Fibroblast of upper back skin (primary cell): ENCODE measurements at places on chromosomes 12 and 14.

- no peak for DNase-seq
These were observed 4.0 kb downstream of the ACVRL1 start for GRCh38 chr12:51911307-51911706.

DNA sequence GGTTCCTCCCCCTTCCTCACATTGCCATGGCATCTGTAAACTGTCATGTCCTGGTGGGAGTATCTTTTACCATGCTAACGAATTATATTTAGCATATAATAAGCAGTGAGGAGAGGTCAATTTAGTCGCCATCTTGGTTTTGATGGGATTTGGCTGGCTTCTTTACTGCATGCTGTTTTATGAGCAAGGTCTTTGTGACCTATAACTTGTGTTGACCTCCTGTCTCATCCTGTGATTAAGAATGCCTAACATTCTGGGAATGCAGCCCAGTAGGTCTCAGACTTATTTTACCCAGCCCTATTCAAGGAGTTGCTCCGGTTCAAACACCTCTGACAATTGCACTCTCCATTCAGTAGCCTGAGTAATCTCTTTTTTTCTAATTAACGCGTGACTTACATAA is 2.1 kb upstream of the EIF4B start:
- DNase-seq: no peak

GRCh38 chr12:109099431-109100020 is 2.1 kb downstream of the UNG start:
- no peak for DNase-seq

DNA sequence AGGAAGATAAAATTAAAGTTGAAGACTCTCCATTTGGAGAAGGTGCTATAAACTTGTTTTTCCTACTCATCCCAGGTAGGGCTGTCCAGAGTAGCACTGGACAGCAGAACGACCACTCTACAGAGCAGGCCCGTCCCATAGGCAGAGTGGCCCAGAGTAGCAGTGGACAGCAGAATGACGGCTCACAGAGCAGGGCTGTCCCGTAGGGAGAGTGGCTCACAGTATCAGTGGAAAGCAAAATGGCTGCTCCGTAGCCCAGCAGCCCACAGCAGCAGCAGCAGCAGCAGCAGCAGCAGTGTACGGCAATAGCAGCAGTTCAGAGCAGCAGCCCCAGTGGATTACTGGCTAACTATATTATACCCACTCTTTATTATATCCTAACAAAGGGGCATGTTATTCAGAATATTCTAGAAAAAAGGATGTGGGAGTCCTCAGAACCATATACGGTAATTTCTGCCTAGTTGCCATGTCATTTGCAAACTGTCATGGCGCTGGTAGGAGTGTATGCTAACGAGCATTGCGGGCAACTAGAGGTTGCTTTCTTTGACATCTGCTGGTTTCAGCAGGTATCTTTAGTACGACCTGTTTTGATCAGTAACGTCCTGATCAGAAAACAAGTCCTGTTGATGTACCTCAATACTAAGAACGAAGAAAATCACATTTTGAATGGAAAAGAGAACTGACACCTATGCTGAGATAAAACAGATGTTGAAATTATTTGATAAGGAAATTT is 567.3 kb downstream of the SLC16A7 start:
- no peak for DNase-seq

DNA sequence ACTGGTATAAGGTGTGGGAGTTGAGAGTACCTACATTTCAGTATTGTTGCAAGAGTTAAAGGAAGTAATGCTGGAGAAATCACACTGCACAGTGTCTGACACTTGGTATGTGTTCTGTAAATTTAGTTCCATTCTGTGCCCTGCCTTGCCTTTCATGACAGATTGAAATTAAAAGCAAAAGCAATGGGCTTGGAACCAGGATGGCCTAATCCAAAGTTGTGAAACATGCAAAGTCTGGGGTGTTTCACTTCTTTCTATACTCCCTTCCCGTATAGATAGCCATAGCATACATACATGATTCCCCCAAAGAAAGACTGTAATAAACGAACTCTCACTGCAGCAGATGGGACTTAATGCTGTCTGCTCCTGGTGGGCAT is 281.1 kb downstream of the NRXN3 start:
- no peak for DNase-seq

- DNase-seq: no peak
These were observed 827.8 kb downstream of the DIO2 start for GRCh38 chr14:79383475-79383874.

- DNase-seq: no peak
These were observed 30.6 kb downstream of the CDKL1 start for GRCh38 chr14:50366115-50366514.

DNA sequence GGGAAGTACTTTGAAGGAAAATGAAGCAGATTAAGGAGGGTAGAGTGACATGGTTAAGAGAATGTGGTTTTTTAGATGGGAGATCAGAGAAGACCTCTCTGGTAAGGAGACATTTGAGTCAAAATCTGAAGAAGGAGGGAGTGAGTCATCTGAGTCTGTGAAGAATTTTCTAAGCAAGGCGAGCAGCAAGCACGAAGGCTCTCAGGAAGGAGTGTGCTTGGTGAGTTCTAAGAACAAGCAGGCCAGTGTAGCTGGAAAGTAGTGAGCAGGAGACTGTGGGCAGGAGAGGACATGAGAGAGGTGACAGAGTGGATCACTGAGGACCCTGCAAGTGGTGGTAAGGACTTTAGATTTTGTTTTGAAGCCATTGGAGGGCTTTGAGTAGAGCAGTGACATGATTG is 76.3 kb upstream of the FUT8 start:
- peak; percentile 80 for DNase-seq

DNA sequence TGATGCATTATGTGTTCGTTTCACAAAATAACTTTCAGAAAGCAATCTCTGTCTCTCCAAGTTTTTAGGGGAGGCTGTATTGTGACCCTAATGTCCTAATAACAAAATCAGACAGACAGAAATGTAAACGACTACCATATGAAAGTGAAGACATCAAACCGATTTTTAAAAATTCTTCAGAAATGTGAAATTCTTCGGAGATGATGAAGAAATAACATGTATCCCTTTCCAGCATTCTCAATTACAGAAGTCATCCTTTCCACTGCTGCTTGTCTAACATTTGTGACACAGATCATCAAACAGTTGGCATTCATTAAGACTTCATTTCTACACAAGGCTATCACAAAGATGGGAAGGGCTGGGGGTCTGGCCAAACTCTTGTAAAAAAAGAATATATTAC is 41.0 kb downstream of the DMAC2L start:
- DNase-seq: peak; percentile 66

GRCh38 chr12:14238221-14238792 is 127.2 kb upstream of the ATF7IP start:
- DNase-seq: peak; percentile 35

DNA sequence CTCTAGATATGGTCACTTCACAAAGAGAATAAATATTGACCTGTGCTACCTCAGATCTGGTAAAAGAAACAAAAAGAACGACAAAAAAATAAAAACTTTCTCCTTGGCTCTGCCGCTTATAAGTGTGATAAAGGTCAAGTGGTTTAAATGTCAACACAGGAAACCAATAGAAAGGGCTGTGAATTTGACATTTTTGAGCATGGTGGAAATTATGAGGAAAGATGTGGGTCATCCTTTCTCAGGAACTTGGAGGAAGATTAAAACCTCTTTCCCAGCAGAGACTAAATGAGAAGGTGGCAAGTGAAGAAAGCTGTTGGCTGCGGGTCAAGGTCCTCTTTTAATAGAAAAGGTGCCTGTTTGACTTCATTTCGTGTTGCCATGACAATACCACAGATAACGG is 28.2 kb downstream of the TESPA1 start:
- DNase-seq: no peak

DNA sequence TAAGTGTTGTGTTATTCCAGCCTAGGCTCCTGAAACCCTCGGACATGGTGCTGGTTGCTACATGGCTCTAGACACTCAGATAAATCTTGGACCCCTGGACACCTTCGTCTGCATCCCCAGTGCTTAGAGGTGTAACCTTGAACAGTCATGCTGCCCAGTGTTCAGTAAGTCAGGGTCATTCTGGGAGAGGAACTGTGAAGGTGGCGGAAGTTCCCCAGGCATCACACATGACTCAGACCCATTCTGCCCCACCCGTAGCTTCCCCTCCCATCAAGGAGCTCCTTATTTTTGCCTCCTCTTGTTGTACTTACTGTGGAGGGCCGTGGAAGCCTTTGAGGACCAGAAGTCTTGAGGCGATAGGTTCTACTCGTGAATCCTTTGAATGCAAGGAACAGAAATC is 18.1 kb upstream of the SSPN start:
- DNase-seq: no peak

- DNase-seq: no peak
These were observed 7.8 kb upstream of the NOVA1 start for GRCh38 chr14:26605602-26606001.

DNA sequence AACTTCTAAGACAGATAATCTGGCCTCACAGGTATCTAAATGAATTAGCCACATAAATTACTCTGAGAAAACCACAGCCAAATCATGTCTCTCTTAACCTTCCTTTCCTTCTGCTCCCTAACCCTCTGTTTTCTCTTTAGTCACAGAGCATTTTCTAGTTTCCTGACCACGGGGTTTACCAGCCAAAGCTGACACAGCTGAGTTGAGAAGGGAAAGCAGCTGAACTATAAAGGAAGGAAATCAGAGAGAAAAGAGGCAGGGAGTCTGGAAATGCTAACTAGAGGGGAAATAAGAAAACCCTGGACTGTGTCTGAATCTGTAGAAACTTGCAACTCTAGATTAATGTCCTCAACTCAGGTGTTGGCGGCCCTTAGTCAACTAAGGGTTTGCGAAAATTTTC is 24.4 kb downstream of the ANKS1B start:
- no peak for DNase-seq

GRCh38 chr12:56014205-56014604 is 6.6 kb upstream of the IKZF4 start:
- DNase-seq: no peak

- DNase-seq: no peak
These were observed 279.0 kb upstream of the RTL1 start for GRCh38 chr14:101182476-101182875.

DNA sequence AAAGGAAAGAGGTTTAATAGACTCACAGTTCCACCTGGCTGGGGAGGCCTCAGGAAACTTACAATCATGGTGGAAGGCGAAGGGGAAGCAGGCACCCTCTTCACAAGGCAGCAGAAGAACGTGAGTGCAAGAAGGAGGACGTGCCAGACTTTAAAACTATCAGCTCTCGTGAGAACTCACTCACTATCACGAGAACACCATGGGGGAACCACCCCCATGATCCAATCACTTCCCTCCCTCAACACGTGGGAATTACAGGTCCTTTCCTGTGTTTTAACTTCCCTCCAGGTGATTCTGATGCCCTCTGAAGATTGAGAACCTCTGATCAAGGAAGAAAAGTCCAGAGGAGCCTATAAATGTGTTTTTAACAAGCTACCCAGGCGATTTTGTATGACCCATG is 358.7 kb downstream of the MED13L start:
- DNase-seq: no peak

GRCh38 chr12:74415633-74416032 is 122.0 kb upstream of the ATXN7L3B start:
- DNase-seq: peak; percentile 6

DNA sequence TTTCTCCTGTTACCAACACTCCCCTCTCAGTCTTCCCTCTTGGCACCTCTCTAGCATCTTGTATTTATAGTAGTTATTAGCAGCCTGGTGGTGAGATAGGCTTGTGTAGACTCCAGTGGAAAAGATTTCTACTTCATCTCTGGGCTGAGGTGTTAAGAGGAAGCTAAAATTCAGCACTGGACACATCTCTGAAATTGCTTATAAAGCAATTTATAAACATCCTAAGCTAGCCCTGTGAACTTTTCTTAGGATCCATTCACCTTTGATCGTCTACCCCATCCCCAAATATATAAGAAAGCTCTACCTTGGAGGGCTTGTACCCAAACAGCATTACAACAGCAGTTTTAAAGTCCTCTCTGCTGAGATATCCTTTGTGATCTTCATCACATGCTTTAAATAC is 928 bp downstream of the EFCAB11 start:
- no peak for DNase-seq

DNA sequence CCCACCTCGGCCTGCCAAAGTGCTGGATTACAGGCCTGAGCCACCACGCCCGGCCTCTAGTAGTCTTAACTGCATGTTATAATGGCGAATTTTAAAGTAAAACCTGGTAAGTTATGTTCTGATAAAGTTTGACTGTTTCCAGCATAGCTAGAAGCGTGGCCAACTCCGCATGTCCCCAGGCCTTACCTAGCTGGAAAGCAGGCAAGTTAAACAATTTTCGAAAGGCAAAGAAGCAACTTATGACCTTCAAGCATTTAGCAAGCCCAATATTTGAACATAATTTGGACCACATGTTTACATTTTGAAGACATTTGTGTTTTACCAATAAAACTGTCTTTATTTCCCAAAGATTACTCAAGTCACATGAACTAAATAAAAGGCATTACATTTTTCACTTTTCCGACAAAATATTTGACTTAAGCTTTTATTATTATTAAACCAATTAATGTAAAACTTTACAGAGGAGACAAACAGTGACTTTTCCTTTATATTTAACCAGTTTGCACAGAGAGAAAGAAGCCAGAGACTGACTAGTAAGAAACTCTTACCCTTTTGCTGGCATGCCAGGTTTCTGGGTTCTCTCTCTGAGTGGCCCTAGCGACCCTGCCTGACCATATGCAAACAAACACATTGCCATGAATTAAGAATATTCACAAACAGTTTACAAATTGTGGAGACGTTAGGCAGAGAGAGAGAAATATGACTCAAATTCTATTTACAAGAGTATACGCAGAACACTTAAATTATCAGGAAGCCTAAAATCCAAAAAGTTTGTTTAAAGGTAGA is 106.3 kb downstream of the RIN3 start:
- DNase-seq: no peak

DNA sequence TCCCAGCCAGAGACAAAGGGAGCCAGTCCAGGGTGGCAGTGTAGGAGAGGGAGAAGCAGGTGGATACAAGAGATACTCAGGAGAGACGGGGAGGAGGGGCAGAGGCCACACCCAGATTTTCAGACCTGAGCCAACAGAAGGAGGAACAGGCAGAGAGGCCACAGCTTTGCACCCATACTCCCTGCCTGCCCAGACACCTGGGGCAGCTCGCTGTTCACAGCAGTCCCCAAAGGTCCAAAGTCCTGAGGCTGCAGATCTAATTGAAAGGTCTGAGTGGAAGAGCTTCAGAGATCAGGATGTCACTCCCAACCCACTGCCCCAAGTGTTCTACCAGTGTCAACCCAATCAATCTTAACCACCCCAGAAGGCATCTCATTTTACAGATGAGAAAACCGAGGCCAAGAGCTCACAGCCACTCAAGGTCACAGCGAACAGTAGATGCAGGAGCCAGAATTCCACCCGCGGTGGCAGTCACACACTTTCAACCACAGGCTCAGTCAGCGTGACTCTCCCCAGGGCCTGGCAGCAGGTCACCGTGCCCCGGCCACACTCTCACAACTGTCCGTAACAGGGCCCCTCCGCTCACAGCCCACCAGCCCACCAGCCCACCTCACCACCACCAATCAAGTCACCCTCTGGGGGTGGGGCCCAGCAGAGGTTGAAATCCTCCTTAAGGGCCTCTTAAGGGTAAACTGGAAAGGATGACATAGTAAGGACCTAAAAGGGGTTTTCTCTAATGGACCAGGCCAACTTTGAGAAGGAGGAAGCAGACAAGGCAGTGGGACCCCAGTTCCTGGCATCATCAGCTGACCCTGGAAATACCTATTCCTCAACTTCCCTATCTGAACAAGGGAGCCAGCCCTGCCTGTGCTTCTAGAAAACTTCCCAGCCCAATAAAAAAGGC is 33.3 kb downstream of the ACTN1 start:
- DNase-seq: no peak
